B cell (primary cell): ENCODE measurements at places on chromosomes 1 and 21. TPM values are rescaled to one million over a fixed set of nuclear protein-coding genes. Genes with fewer than 3 reads are reported as not detected.

The DPT gene
- polyA plus RNA-seq = not detected in 2 replicates

The REN gene
- not detected in 2 replicates for polyA plus RNA-seq

The MCOLN2 gene
- 8.1 and 23.9 TPM in 2 replicates for polyA plus RNA-seq

The AK5 gene
- polyA plus RNA-seq = 0.17 and 0.18 TPM in 2 replicates

The NCF2 gene
- polyA plus RNA-seq = 9.9 and 10.9 TPM in 2 replicates

The INKA2 gene
- 0.67 and 1.5 TPM in 2 replicates for polyA plus RNA-seq

DNA sequence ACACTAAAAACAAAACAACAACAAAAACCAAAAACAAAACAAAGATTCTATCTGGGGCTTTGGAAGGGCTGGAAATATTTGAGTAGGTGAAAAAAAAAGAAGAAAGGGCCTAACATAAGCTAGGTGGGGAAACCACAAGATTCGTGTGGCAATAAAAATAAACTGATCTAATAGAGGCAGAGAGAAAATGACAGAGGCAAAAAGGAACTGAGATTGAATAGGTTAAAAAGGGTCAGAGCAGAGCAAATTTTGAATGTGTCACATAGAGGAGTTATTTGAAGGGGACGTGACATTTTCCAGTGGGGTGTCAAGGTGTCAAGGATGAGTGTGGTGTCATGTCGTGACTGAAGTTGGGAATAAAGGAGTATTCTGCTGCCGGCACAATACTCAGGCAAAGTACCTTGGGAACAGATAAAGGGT is 65.2 kb upstream of the RALGPS2 start:
- H3K4me1 ChIP-seq = peaks cover 51% of the 10 kb centered on the region
- H3K27ac ChIP-seq = peak overlapping the region; percentile 58
- H3K27me3 ChIP-seq = no peaks in the 10 kb centered on the region
- DNase-seq = peak; percentile 32
- no peak overlapping the region for H3K4me3 ChIP-seq
- H3K36me3 ChIP-seq = no peaks in the 10 kb centered on the region

GRCh38 chr1:51990478-51990965 is at the start of gene RAB3B:
Gene RAB3B (minus strand): TSS chr1:51990700. CDS start chr1:51977117, 13,583 bp downstream.
- no peaks in the 10 kb centered on the region for H3K36me3 ChIP-seq
- peaks cover 9% of the 10 kb centered on the region for H3K4me1 ChIP-seq

DNA sequence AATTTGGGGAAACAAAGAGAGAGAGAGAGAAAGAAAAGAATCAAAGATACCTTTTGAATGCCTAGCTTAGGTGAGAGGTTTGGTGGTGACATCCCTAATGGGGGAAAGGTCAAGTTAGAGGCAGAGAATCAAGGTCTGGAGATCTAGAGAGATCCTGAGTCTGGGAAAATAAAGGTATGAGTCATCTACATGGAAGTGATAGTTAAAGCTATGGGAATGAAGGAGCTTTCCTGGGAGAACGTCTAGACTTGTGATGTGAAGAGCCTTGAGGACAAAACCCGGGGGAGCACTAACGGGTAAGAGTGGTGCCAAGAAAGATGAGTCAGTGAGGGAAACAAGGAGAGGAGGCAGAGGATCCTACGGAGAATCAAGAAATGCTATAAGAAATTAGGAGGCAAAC is 110.8 kb upstream of the RUNX1 start:
- H3K36me3 ChIP-seq = no peaks in the 10 kb centered on the region
- DNase-seq = no peak
- H3K4me3 ChIP-seq = no peak overlapping the region
- H3K4me1 ChIP-seq = no peaks in the 10 kb centered on the region
- H3K27me3 ChIP-seq = peaks cover under 1% of the 10 kb centered on the region
- no peak overlapping the region for H3K27ac ChIP-seq

GRCh38 chr1:175482071-175482451 is 261.3 kb downstream of the TNR start:
- no peaks in the 10 kb centered on the region for H3K27me3 ChIP-seq
- H3K4me3 ChIP-seq = no peak overlapping the region
- H3K36me3 ChIP-seq = no peaks in the 10 kb centered on the region
- DNase-seq = no peak
- H3K4me1 ChIP-seq = no peaks in the 10 kb centered on the region

DNA sequence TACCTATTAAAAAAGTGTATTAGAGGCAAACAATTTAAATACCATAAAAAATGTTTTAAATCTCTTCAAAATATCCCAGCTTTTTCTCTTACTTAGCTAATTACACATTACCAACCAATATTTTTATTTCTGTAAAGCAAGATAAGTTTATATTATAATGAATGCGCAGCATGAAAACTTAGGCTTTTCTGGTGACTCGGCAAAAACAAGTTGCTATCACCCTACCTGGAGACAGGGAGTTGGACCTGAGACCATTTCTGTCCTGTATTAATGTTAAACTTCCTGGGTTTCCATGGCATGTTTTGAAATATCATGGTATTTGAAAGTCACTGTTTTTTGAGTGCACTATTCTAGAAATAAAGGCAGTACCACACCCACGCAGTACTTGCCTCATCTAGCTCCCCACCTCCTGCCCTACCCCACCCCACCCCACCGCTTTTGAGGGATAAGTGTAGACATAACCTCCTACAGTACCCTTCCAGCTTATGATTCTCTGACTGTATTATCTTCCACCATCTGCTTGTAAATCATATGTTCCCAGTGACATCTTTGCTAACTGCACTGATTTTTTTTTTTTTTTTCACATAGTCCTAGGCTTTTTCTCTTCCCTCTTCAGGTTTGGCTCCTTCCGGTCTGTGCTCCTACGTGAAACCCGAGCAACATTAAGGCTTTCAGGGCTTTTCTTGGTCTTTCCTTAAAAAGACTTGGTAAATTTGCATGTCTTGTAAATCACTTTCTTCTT is 77.5 kb downstream of the PHTF1 start:
- H3K27me3 ChIP-seq = no peaks in the 10 kb centered on the region
- H3K4me3 ChIP-seq = no peak overlapping the region
- no peak for DNase-seq
- no peaks in the 10 kb centered on the region for H3K4me1 ChIP-seq
- no peak overlapping the region for H3K27ac ChIP-seq

- no peak overlapping the region for H3K27ac ChIP-seq
- H3K4me3 ChIP-seq = no peak overlapping the region
- H3K27me3 ChIP-seq = no peaks in the 10 kb centered on the region
Observed at GRCh38 chr1:23407016-23407630, 17.4 kb downstream of the TCEA3 start.

GRCh38 chr1:175715742-175716141 is 27.7 kb downstream of the TNR start:
- H3K27ac ChIP-seq = no peak overlapping the region
- H3K4me3 ChIP-seq = no peak overlapping the region
- H3K36me3 ChIP-seq = no peaks in the 10 kb centered on the region
- H3K4me1 ChIP-seq = no peaks in the 10 kb centered on the region

- DNase-seq = no peak
- H3K27me3 ChIP-seq = peaks cover 11% of the 10 kb centered on the region
- no peak overlapping the region for H3K27ac ChIP-seq
- no peak overlapping the region for H3K4me3 ChIP-seq
- peaks cover 3% of the 10 kb centered on the region for H3K4me1 ChIP-seq
Observed at GRCh38 chr1:23489842-23490241, 5.9 kb upstream of the ASAP3 start.

DNA sequence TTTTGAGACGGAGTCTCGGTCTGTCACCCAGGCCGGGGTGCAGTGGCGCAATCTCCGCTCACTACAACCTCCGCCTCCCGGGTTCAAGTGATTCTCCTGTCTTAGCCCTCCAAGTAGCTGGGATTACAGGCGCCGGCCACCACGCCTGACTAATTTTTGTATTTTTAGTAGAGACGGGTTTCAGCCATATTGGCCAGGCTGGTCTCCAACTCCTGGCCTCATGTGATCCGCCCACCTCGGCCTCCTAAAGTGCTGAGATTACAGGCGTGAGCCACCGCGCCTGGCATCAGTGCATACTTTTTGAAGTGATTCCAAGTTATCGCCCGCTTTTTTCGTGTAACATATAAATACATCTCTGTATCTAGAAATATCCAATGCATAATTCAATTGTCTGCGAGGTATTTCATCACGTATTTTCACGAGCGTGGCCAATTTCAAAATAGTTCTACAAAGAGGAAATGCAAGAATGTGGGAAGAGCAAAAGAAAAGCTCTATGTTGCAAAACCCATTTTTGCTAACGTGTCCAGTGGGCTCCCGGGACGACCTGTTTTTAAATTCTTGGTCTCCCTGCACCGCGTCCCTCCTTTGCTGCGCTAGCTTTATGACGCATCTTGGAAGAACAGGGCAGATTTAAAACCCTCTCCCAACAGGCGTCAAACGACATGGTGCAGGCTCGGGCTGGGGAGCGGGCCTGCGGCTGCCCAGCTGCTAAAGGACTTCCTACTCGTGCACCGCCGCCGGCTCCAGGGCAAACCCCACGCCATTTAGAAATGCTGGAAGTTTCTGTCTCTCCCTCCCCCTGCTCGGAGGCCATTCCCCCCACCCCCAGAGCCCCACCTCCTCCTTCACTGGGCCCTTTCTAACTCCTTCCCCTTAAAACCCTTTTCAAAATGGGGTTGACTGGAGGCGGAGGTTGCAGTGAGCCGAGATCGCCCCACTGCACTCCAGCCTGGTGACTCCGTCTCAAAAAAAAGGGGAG is 923 bp upstream of the IFNGR2 start:
- no peaks in the 10 kb centered on the region for H3K27me3 ChIP-seq
- peaks cover 4% of the 10 kb centered on the region for H3K36me3 ChIP-seq
- peak overlapping the region; percentile 71 for H3K27ac ChIP-seq
- peak; percentile 74 for DNase-seq
- H3K4me1 ChIP-seq = peaks cover 69% of the 10 kb centered on the region

DNA sequence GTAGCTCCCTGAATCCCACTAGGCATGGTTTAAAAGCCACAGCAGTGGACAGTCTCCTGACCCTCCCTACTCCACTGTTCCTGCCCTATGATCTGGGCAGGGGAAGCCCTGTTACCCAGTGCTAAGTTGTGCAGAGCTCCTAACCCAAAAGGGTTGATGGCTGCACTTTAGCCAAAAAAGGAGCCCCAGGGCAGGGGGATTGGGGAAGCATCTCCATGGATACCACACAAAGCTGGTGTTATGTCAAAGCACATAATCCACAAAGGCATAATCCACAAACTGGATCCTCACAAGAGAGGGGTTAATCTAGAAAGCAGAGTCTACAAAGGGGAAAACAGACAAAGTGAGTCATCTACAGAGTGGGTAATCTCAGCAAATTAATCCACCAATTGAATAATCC is 5.7 kb downstream of the RSPO1 start:
- no peak overlapping the region for H3K27ac ChIP-seq
- H3K4me1 ChIP-seq = peaks cover 6% of the 10 kb centered on the region
- no peaks in the 10 kb centered on the region for H3K27me3 ChIP-seq
- H3K4me3 ChIP-seq = no peak overlapping the region
- DNase-seq = no peak
- no peaks in the 10 kb centered on the region for H3K36me3 ChIP-seq

- DNase-seq = no peak
- H3K36me3 ChIP-seq = no peaks in the 10 kb centered on the region
- H3K27ac ChIP-seq = no peak overlapping the region
- H3K4me3 ChIP-seq = no peak overlapping the region
- H3K27me3 ChIP-seq = no peaks in the 10 kb centered on the region
- H3K4me1 ChIP-seq = peaks cover 6% of the 10 kb centered on the region
Observed at GRCh38 chr1:24683713-24684162, 40.6 kb downstream of the SRRM1 start.

- H3K27ac ChIP-seq = no peak overlapping the region
- H3K4me3 ChIP-seq = no peak overlapping the region
- no peaks in the 10 kb centered on the region for H3K36me3 ChIP-seq
- peaks cover 9% of the 10 kb centered on the region for H3K27me3 ChIP-seq
- no peak for DNase-seq
Observed at GRCh38 chr1:39896909-39897685, 4.6 kb downstream of the MYCL start.

GRCh38 chr21:36097427-36098181 is 27.8 kb downstream of the CBR1 start:
- no peak for DNase-seq
- H3K27me3 ChIP-seq = no peaks in the 10 kb centered on the region
- H3K27ac ChIP-seq = no peak overlapping the region
- peaks cover 10% of the 10 kb centered on the region for H3K4me1 ChIP-seq
- H3K36me3 ChIP-seq = no peaks in the 10 kb centered on the region
- H3K4me3 ChIP-seq = no peak overlapping the region

DNA sequence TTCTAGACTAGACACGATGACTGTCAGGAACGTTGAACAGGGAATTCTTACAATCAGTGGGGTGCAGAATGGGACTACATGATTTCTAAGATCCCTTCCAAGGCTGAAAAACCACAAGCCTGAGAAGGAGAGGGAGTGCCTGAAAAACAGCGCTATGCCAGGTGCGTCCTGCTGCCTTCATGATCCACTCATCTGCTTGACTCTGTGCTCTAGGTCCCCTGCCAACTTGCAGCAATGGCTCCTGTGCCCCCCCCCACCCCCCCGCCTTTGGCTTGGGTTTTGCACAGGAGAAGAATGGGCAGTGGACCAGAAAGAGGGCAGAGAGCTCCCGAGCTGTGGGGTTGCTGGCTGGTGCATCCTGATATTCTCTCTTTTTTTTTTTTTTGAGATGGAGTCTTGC is 5.9 kb downstream of the SLC2A7 start:
- no peaks in the 10 kb centered on the region for H3K27me3 ChIP-seq
- H3K36me3 ChIP-seq = no peaks in the 10 kb centered on the region
- DNase-seq = no peak
- H3K27ac ChIP-seq = no peak overlapping the region
- no peak overlapping the region for H3K4me3 ChIP-seq
- peaks cover 10% of the 10 kb centered on the region for H3K4me1 ChIP-seq

DNA sequence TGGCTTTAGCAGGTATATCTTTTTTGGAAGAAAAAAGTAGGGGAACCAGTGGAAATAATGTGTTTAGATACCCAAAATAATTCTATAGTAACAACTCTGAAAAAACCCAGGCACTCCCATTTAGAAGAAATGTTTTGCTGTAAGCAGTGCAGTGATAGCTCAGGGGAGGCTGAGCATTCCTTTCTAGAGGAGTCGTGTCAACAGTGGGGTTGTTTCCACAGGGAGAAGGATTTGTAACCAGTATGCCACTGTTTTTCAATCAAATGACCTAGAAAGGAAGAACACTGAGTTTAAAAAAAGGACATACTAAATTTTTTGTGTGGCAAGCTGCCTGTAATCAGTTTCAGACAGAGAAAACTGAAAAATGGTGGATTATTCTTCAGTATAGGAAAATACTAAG is 2.4 kb downstream of the PGD start:
- no peak overlapping the region for H3K27ac ChIP-seq
- H3K36me3 ChIP-seq = peaks cover 23% of the 10 kb centered on the region
- peaks cover 9% of the 10 kb centered on the region for H3K4me1 ChIP-seq
- H3K27me3 ChIP-seq = no peaks in the 10 kb centered on the region
- no peak for DNase-seq

DNA sequence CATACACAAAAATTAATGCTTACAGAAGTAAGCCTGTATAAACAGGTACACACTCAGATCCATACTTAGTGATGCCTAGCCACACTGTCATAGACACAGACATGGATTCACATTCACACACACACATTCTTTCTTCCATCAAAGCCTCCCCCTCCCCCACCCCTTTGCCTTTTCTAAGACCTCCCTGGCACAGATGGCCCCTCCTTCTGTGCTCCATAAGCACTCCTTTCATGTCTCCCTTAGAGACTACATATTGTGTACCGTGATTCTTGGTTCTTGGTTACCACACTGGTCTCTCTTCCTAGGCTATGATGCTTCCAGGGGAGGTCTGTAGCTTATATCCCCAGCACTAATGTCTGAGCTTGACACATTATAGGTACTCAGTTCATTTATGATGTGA is 2.0 kb upstream of the NHLH2 start:
- no peak overlapping the region for H3K4me3 ChIP-seq
- H3K36me3 ChIP-seq = no peaks in the 10 kb centered on the region
- peaks cover 42% of the 10 kb centered on the region for H3K27me3 ChIP-seq
- H3K4me1 ChIP-seq = peaks cover 15% of the 10 kb centered on the region
- DNase-seq = no peak
